ENCODE measurements at places on chromosomes 3 and 15.
A peak's percentile ranks its signal among the peaks of the same experiment; 100 is the strongest.

DNA sequence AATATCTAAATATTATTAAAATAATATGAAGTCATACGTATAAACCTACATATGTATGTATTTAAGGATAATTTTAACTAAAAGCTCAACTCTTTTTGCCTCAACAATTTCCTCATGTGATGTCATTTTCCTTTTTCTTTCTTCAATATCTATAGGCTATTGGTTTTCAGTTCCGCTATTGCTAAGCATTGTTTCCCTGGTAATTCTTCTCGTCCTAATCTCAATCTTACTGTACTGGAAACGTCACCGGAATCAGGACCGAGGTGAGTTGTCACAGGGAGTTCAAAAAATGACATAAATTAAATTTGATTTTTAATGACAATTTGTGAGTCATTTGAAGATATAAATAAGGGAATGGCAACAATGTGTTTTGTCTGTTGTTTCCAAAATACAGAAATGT is 16.6 kb downstream of the CD200 start:
- no peak for DNase-seq

- no peak for DNase-seq
Observed at GRCh38 chr15:32636908-32637567, 4.5 kb upstream of the SCG5 start.

DNA sequence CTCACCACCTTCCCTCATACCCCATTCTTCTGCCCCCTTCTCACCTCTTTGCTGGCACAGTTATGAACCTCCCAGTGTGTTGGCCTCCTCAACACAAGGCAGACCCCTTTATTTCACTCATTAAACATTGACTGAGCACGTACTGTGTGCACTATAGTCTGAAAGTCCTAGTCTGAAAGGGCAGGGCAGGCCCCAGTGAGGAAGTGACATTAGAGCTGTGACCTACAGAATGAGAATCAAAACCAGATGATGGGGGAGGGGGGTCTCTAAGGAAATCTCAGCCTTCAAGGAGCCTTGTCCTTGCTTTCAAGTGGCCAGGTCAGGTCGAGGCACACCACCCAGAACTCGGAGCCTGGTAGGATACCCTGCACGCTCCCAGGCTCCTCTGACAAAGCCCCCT is 3.5 kb downstream of the SLC28A1 start:
- DNase-seq = no peak

- no peak for DNase-seq
Observed at GRCh38 chr15:50166216-50166615, 15.8 kb upstream of the SLC27A2 start.

GRCh38 chr15:90873488-90873997 is 5.2 kb downstream of the FURIN start:
- DNase-seq = no peak

GRCh38 chr3:22861426-22861825 is 341.7 kb upstream of the UBE2E2 start:
- no peak for DNase-seq

- no peak for DNase-seq
Observed at GRCh38 chr3:88410259-88410658, 260.5 kb downstream of the C3orf38 start.

DNA sequence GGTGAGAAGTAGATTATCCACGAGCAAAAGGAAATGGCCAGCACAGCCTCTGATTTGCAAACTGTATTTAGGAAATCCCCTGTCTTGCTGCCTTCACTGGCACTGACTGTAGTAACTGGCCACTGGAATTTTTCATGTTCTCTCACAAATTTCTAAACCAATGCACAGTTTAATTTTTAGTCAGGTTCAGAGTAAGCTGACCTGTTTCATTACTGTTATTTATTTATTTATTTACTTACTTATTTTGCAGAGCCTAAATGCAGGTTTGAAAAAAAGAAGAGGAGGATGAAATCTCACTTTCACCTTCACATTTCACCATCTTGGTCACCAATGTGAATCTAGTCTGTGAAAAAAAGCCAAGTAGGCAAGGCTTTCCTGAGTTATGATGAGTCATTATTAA is 291.0 kb downstream of the PLOD2 start:
- no peak for DNase-seq

GRCh38 chr3:126888186-126888760 is 94.6 kb upstream of the PLXNA1 start:
- DNase-seq = no peak

GRCh38 chr3:111369958-111370357 is 172.0 kb upstream of the CD96 start:
- DNase-seq = no peak

- no peak for DNase-seq
Observed at GRCh38 chr15:69217381-69217780, 56.9 kb downstream of the GLCE start.

- no peak for DNase-seq
Observed at GRCh38 chr3:69579306-69580041, 159.8 kb upstream of the MITF start.

DNA sequence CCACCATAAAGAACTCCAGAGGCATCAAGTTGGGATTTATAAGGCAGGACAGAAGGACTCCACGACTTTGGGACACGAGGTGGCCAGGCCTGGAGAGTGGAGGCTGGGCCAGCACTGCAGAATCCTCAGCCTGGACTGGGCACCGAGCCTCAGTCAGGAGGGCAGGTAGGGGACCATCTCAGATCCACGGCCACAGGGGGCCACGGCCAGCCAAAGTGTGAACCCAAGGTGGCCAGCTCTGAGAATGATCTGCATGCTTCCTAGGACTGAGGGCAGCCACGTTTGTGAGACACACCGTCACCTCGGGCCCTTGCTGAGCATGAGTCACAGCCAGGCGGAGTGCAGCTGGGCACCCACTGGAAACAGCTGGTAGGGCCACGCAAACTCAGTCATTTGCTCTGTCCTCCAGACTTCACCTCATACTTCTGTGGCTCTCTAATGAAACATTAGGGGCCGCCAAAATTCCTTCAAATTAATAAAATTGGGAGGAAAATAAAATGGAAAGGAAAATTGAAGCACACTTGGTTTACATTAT is 65.8 kb downstream of the CTNNB1 start:
- DNase-seq = no peak

DNA sequence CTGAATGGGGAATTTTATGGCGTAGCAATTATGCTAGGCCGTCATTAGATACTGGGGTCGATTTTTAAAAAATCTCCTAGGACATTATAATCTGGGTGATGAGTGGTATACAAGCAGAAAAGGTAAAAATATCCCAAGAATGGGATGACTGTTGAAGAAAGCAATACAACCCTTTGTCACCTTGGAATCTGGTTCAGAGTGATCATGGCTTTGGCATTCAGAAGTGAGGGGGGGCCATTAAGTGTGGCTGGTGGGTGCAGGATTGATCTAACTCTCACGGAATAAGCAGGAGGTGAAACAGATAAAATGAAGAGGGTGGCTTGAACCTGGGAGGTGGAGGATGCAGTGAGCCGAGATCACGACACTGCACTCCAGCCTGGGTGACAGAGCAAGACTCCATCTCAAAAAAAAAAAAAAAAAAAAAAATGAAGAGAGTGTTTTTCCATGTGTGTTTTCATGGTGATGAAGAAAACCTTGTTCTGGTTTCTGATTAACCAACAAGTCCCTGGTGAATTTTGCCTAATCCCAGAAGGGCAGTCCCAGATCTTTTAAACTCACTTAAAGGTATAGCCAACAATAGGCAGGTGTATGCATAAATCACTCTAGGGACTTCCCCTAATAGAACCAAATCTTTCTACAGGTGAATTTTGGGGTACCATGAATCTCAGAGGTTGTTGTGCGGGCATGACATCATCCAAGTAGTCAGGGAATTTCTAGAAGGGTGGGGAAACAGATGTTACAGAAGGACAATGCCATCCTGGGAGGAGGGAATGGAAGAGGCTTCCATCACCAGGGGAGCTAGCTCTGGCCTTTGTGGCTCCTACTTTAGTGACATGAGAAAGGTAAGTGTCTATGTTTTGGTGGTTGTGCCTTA is 3.1 kb upstream of the RAD54L2 start:
- no peak for DNase-seq

GRCh38 chr3:15205482-15205933 is 538 bp upstream of the CAPN7 start:
- DNase-seq = no peak

DNA sequence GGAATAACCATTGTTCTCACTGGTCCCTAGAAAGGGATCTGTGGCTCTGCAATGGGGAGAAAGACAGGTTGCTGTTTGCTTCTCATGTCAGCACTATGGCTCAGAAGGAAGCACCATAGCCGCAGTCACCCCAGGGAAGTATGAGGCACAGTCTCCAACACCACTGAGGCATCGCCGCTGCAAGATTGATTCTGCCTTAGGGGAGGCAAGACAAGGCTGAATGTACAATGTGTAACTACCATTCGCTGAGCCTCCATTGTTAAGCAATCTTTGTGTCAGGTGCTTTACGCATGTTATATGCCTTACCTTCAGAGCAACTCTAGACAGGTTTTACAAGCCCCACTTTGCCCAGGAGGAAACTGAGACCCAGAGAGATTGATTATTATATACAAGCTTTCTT is 100.7 kb upstream of the KCNMB2 start:
- DNase-seq = no peak

- peak; percentile 82 for DNase-seq
Observed at GRCh38 chr3:113035387-113035982, 44.7 kb downstream of the GTPBP8 start.

DNA sequence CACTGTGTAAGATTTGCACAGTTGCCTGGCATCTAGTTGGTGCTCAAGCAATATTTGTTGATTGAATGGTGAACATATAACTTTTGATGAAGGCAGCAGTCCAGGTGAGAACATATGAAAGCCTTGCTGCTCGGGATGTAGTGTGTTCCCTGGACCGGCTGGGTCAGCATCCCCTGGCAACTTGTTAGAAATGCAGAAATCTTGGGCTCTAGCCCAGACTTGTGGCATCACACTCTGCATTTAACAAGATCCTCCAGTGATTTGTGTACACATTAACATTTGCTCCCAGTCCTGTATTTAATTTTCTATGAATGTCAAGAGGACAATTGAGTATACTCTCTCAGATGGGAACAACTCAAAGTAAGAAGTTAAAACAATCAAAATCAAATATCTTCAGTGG is 69.0 kb upstream of the SAMMSON start:
- DNase-seq = no peak

DNA sequence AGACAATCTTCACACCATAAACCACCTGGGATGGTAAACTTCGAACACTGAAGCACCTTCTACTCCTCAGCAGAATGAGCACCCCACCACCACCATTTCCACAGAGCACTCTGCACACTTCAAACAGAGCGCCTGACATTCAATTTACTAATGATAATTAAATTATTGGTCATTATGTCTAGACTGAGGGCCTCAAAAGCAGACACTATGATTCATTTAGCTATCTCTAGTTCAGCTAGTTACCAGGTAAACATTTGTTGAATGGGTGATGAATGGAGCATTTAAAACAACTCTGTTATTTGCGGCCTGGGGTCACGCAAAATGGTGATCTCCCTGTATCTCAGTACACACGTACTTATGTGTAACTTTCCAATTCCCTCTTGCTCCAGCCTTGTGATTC is 40.9 kb downstream of the ACAP2 start:
- no peak for DNase-seq

GRCh38 chr3:71062037-71062932 is 521.2 kb downstream of the FOXP1 start:
- no peak for DNase-seq

GRCh38 chr3:130609166-130609979 is 92.4 kb downstream of the COL6A6 start:
- no peak for DNase-seq

GRCh38 chr3:56094170-56094569 is 374.1 kb downstream of the ERC2 start:
- DNase-seq = no peak

- no peak for DNase-seq
Observed at GRCh38 chr3:191768421-191768820, 307.5 kb downstream of the PYDC2 start.

- no peak for DNase-seq
Observed at GRCh38 chr3:45946307-45946706, 3.0 kb downstream of the CXCR6 start.

DNA sequence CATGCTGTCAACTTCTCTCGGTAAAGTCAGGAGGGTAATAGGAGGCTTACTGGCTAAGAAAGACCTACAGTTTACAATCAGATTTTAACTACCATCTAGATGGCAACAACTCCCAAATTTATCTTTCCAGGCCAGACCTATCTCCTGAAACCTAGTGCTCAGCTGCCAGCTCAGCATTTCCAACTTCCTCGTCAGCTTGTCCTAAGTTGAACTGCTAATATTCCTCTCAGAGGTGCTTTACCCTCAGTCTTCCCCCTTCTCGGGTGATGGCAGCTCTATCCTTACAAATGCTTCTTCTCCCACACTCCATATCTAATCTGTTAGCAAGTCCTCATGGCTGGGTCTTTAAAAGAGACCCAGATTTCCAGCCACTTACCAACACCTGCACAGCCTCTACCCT is 36.9 kb upstream of the UBE2E2 start:
- no peak for DNase-seq

GRCh38 chr3:52896613-52897012 is 735 bp downstream of the STIMATE start:
- DNase-seq = peak; percentile 7

- no peak for DNase-seq
Observed at GRCh38 chr3:77323626-77324025, 283.7 kb downstream of the ROBO2 start.

DNA sequence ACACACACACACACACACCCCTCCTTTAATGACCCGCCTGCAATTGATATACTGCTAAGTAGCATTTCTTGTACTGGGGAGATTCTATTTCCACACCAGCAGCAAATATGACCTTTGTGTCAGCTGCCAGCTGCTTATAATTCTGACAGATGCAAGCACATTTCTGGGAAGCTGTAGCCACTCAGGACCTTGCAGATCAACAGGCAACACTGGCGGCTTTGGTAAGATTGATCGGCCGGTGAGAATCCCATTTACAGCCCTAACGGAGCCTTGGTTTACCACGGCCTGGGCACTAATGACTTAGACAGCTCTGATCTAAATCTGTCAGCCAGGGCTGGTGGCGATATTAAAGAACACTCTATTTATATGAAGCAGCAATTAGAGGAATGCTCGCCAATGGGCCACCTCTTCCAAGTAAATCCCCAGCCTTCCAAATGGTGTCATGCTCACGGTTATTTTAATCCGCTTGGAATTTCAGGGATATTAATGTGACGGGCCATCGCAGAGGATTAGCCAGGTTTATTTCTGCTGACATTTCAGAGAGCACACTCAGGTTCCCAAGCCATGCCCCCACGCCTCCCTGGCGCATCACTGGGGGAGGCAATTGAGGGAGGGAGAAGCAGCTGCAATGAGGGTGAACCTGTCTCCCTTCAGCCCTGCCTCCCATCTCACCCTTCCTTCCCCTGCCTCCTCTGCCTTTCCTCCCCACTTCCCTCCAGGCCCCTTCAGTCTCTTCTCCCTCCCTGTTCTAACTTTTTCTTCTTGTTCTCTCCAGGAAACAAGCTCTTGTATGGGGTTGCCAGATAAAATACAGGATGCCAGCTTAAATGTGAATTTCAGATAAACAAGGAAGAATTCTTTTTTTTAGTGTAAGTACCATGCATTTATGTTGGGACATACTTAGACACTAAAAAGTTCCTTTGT is 287.0 kb downstream of the TLE3 start:
- DNase-seq = no peak

DNA sequence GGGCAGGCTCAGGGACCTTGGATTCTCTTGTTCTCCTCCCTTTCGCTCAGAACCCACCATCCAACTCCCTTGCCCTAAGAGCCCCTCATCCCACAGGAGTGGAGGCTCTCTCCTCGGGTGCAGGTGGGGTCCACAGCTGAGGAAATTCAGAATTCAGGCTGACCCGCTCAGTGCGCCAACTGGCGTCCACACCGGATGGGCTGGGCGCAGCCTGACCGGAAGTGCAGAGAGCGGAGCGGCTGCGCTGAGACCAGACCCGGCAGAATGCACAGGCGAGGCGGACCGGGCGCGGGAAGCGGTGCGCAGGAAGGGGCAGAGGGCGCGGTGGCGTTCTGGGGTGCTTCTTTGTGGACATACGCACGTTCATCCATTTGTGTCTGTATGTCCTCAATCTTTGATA is 210.4 kb upstream of the NDN start:
- no peak for DNase-seq

All from Kasumi-1 (cell line).